ENCODE measurements at places on chromosomes 11 and 22.

- DNase-seq: peak; percentile 74
These were observed at the start of gene MYEOV for GRCh38 chr11:69293819-69294505. MYEOV (plus strand) TSS chr11:69294155; CDS start chr11:69295355, 1,200 bp downstream.

GRCh38 chr11:128694618-128695481 lies 978 bp downstream of the FLI1 start:
- DNase-seq: no peak

GRCh38 chr11:103877221-103877620 lies 159.2 kb upstream of the DDI1 start:
- DNase-seq: no peak

- DNase-seq: no peak
These were observed 1.3 kb upstream of the ZDHHC8 start for GRCh38 chr22:20130319-20130718.

GRCh38 chr11:101996111-101996510 lies 51.1 kb upstream of the CFAP300 start:
- no peak for DNase-seq

- peak; percentile 40 for DNase-seq
These were observed 2.7 kb downstream of the CRYBB3 start for GRCh38 chr22:25202290-25202921.

DNA sequence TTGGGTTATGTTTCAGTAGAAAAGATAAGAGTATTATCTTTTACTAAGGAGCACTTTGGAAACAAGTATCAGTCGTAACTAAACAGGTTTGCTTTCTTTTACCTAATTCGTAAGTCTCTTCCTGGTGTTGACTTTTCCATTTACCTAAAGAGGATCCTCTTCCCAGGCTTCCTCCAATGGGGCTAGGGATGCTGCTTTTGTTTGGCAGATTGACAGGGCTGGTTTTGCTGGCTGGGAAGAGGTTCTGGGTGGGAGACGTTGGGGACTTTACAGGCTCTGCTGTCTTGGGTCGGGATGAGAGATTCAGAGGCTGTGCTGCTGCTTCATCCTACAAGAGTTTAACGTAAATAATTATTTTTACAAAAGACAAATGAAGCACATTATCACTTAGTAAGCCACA lies 306.7 kb downstream of the SOX6 start:
- DNase-seq: no peak

DNA sequence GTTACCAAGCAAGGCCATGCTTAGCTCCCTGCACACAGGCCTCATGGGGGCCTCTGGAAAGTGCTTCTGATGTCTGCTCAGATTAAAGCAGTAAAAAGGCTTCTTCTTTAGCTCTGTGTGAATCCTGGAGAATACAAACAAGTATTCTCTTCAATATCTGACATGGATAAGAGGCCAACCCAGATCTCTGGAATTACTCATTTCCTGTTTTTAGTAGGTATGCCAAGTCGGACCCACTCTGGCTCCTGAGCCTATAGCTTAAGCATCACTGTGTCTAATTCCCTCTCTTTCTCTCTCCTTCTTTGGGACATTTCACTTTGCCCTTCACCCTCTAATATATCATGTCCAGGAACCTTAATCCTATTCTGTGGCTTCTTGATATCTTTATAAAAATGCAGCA lies 529.6 kb upstream of the CCDC90B start:
- no peak for DNase-seq

DNA sequence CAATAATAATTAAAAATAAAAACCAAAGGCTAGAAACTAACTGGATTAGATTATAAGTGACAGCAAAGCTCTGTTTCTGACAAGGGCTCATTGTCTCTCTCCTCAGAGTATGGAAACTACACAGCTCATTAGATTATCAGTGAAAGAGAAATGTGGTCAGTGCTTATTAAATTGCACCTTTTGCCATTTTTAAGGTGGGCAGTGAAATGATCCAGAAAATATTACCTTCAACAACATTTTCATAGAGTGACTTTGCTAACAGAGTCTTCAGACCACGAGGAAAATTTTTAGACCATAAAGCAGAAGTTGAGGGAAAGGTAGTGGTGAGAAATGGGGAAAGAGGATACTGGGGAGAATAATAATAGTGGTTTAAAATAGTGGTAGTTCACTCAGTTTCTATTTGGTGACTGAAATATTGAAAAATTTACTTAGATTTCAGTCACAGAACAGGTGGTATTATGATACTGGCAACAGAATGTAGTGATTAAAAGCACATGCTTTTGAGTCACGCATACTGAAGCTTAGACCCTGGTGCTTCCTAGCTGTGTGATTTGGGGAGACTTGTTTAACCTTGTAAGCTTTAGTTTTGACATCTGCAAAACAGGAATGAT lies 684.0 kb upstream of the CCDC90B start:
- DNase-seq: no peak

DNA sequence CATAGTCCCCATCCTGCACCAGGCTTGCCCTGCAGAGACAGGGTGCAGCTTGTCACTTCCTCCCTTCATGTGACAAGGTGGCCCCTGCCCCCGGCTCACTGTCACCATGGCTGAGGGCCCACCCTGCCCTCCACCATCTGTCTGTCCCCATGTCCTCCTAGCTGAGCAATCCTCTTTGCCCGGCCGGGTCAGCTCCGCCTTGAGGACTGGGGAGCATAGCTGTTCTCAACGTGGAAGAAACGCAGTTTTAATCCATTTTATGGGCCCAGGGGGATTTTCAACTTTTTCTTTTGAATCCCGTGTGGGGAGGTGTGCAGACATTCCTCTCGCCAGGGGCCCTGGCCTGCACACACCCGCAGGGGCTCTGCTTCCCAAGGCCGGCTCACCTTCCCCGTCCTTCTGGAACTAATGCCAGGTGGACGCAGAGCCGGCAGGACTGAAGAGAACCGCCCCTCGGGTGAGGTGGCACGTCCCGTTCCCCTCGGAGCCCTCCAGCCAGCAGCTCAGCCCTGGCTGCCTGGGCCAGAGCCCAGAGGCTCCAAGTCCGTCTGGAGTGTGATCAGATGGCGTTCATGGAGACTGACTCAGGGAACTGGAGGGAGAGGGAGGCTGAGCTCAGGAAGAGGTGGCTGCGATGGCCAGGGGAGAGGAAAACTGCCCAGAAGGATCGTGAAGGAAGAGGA lies 1108.7 kb downstream of the BRD1 start:
- no peak for DNase-seq

- no peak for DNase-seq
These were observed 8.7 kb downstream of the GRIK4 start for GRCh38 chr11:120520091-120520822.

GRCh38 chr11:119185981-119186634 lies 833 bp downstream of the NHERF4 start:
- no peak for DNase-seq

DNA sequence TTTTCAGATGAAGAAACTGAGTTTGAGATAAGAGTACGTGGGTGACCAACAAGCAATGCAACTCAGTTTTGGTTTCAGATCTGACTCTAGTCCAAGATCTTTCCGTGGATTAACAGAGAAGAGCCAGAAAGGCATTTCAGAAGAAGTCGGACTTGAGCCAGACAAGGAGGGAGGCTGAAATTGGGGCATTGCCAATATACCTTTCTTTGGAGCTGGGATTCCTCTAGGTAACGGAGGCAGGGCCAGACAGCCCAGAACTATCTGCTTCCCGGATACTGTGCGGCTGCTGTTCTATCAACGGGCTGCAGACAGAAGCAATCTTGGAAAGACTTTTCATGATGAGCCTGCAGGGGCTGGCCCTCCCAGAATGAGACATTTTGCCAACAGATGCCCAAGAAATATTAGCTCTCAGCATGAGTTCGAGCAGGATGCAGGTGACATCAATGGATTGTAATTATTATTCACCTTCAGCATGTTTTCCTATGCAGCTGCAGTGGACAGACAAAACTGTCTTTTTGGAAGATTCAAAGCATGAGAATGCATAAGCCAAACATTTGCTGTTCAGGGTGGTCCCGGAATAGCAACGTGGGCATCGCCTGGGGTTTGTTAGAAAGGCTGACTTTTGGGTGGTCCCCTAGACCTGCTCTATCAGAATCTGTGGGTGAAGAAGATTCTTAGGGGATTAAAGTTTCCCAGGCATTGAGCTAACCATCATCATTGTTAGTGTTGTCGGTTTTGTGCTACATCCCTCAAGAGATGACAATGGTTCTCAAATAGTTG lies 95.7 kb downstream of the SCN3B start:
- DNase-seq: peak; percentile 30

DNA sequence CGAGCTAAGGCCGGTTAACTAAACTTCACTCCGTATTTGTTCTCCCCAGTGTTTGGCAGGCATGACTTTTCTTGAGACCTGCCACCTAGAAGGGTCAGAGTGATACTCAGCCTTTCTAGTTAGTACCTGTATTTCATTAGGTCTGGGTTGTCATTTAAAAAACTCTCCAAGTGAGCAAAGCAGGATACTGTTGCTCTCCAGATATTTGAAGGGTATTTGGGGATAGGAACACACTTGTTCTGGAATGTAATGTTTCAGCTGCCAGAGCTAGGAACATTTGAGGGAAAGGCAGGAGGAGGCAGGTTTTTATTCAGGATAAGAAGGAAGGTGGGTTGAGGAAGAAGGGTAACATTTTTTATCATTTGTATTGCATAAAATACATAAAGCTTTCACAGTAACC lies 140.1 kb downstream of the TRIM44 start:
- no peak for DNase-seq

- no peak for DNase-seq
These were observed 60.6 kb upstream of the CRYBB3 start for GRCh38 chr22:25139062-25139461.

DNA sequence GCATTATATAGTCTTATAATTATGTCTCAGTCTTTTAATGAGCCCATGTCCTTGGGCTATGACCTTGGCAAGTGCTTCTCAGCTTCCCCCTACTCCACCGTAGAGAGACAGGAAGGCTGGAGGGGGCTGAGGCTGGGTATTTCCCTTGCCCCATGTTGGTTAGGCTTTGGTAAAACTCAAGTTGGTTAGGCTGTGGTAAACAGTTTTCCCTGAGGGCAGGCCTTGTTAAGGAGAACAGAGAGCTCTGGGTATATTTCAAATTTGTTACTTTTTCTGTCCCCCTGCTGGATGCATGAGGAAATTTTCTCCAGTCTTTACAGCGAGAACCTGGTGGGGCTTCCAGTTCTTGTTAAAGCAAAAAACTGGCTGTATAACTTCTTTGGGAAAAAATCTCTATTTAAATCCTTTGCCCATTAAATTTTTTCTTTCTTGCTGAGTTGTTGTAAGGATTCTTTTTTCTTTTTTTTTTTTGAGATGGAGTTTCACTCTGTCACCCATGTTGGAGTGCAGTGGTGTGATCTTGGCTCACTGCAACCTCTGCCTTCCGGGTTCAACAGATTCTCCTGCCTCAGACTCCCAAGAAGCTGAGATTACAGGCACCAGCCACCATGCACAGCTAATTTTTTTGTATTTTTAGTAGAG lies 12.2 kb upstream of the DCHS1 start:
- peak; percentile 48 for DNase-seq

GRCh38 chr11:21625982-21626381 lies 566.9 kb upstream of the ANO5 start:
- DNase-seq: peak; percentile 86

DNA sequence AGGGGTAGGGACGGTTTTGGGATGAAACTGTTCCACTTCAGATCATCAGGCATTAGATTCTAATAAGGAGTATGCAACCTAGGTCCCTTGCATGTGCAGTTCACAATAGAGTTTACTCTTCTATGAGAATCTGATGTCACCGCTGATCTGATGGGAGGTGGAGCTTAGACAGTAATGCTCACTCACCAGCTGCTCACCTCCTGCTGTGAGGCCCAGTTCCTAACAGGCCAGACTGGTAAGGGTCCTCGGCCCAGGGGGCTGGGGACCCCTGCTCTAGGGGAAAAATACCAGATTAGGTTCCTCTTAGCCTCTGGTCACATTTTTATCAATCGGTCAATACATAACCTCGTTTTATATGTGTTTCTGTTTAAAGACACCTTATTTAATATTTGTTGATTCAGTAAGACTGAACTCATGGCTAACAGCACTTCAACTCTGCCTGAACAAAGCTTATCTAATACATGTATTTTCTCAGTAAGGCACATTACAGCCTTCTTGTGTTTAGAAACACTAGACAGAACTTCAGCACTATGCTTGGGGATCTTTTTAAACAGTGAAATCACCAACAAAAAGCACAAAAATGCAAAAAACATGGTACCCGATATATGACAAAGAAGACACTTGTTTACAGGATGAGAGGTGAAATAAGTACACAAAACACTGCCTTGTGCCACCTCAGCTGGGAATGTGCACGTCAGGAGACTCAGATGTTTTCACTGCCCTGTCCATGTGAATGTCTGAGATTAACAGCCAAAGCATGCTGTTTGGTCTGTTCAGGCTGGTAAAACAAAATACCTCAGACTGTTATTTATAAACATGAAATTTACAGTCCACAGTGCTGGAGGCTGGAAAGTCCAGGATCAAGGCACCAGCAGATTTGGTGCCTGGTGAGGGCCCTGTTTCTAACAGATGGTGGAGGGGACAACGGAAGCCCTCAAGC lies 107.5 kb downstream of the USP35 start:
- DNase-seq: no peak

DNA sequence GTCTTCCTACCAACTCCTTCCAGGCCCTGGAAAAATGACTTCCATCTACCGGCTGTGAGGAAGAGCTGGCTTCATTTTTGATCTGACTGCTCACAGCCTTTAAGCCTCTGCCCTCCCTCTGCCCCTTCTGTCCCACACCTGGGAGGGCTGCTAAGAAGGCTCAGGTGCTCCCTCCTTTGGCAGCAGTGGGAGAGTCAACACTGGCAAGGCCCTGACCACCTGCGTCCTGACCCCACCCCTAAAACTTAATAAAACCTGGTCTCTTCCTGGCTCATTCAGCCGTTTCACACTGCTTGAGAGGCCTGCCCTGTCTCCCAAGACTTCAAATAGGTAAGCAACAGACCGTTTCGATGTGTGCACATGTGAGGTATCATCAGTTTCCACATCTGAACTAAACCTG lies 52.1 kb upstream of the NFRKB start:
- no peak for DNase-seq

Measured in inflammatory macrophage treated with lipopolysaccharide for 4 hours (primary cell).